Fibroblast of villous mesenchyme (primary cell): ENCODE measurements at places on chromosomes 4 and X. TPM values are rescaled to one million over a fixed set of nuclear protein-coding genes. Genes with fewer than 3 reads are reported as not detected.
A peak's percentile ranks its signal among the peaks of the same experiment; 100 is the strongest.

DNA sequence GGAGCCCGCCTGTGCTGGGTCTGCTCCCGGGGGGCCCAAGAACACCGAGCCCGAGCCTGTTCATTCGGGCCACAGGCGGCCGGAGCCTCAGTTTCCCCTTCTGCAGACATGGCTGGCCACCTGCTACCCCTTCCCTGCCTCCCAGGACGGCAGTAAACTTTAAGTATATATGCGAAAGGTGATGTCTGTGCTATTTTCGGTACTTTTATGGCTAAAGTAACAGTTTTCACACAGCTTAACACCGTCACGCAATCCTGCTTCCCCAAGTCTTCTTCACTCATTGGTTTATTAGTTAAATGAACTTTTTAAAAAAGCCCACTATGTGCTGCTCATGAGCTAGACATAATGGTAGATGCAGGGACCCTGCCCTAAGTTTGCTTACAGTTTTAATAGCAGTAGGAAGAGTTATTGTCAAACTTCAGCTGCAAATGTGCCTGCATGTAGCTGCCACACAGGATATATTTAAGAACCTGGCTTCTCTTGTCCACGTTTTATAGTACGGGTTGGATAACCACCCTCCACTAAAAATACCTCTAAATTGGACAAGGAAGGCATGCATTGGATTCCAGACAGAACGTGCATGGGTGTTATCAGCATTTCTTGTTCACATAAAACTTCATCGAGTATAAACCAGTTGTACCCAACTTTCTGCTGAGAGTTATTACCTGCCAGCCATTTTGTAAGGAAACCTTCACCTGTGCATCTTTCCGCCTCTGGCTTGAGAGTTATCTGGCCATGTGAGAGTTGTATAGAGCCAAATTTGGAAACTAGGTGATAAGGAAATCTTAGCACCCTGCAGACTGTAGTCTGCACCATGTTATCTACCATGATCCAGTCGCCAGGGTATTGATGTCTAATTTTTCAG, 741 bp downstream of the ANAPC4 start:
- DNase-seq: no peak

DNA sequence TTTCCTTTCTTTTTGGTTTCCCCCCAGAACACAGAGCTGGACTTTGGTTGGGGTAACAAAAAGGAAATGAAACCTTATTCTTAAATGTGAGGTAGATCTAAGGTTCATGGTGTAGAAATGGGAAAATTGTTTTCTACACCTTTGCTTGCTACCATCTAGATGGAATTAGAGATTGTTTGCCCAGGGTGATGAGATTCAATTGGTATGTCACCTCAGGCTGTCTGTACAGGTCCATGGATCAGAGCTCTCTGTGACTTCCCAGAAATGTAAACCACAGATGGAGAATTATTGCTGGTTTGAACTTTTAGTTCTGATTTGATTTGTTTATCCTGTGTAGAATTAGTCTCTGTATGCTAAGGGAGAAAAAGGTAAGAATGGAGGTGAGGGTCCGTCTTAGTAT, 146.7 kb downstream of the PCDH7 start:
- DNase-seq: no peak

DNA sequence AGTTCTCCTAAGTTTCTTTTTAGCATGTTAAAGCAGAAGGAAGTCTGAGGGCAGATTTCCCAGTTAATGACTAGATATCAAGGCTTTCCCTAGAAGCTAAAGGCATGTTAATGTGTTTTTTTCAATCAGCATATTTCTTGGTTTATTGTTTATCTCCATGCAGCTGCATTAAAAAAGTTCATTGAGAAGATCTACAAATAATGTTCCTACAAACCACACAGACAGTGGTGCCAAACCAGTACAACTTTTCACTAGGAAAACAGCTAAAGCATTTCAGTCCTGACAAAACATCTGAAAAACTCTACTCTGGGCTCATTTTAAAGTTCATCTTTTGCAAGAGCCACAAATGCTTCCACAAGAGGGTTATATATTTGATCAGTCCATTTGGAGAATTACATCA, 320.0 kb downstream of the ADGRL3 start:
- peak; percentile 2 for DNase-seq

DNA sequence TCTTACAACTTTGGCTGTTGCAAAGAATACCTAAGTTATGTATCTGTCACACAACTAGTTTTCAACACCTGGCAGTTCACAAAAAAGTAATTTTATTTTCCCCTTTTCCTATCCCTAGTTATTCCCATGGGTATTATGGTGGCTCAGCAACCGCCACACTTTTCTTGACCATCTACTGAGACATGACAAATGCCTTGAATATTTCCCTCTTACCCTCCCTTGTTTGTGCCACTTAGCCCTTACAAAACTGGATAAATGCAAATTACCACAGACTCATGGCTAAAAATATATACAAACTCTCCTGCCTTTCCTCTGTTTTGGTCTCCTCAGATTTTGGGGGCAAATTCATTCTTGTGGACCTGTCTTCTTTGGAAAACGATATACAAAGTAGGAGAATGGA, 72.1 kb downstream of the AMOT start:
- DNase-seq: no peak

GRCh38 chrX:130728208-130728607, 174.8 kb downstream of the ENOX2 start:
- no peak for DNase-seq

- DNase-seq: no peak
Observed at GRCh38 chr4:58871509-58871908, 1761.3 kb upstream of the IGFBP7 start.

Gene NAP1L2
- under 0.01 TPM in 2 replicates for total RNA-seq

- DNase-seq: no peak
Observed at GRCh38 chr4:27040356-27040755, 179.7 kb downstream of the STIM2 start.

Gene MAD2L1
- total RNA-seq: 13.5 and 31.1 TPM in 2 replicates

Gene PAGE2
- total RNA-seq: not detected in 2 replicates

- DNase-seq: no peak
Observed at GRCh38 chr4:33536898-33537297, 2707.4 kb downstream of the ARAP2 start.

DNA sequence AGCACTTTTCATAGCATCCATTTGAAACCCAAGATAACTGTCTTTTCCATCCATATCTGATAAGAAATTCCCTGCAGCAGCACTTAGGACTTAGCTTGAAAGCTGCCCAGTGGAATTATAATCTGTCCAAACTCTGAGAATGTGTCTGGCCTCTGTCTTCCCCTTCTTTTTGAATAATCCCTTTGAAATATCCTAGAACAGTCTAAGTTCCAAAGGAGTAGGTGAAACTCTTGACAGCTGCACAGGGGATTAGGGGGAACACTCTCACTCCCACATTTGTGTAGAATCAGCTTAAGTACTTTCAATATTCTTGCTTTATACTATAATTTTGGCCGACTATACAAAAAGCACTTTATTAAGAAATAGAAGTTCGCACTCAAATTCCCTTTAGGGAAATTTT, 157.7 kb downstream of the PAPSS1 start:
- no peak for DNase-seq

DNA sequence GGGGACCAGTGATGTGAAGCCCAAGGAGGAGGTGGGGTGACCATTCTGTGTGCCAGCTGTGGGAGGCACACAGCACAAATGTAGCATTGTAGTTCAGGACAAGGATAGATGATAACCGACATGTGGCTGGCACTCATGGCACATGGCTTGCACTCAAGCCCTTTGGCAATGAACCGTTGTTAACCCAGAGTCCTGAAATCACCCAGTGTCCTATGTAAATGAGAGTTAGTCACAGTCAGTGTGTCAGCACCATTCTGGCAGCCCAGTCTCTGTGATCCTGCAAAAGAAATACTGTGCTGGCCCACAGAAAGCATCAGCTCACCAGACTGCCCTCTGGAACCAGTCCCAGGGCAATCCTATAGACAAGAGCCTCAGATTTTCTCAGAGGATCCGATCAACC, 339.3 kb downstream of the MID1IP1 start:
- DNase-seq: no peak

DNA sequence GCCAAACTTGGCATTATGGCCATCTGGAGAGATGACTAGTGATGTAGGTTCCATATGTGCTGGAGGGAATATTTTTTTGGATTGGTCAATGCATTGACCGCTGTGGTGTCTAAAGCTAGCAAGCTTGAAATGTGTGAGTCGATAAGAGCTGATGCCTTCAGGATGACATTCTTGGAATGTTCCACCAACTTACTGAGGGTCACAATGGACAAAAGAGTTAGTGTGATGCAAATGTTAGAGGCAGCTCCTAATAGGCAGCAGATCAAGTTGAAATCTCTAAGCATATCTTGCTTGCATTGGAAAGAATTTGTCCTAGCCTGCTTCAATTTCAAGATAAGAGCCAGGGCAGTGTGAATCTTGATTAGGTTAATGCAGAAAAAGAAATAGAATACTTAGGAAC, 210.4 kb upstream of the AFF2 start:
- no peak for DNase-seq

GRCh38 chrX:40474205-40474626, 106.6 kb upstream of the ATP6AP2 start:
- no peak for DNase-seq

GRCh38 chr4:151013491-151013890, 1.6 kb downstream of the LRBA start:
- no peak for DNase-seq

DNA sequence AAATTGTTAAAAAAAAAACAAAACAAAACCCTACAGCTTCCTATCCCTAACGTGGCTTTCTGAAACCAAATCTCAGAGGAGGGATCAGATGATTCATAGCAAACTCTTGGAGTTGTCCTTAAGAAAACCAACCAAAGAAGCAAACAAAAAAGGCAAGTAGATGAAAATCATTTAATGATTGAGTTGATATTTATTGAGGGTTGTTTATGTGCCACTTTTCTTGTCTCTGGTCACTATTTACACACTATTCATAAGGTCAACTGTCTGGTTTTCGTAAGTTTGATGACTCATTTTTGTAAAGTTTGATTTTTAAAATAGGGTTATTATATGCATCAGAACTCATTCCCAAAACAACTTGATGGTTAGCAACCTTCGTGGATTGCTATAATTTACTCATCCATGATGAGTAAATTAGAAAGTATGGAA, 133.4 kb downstream of the UNC5C start:
- peak; percentile 64 for DNase-seq

Gene LARP7
- total RNA-seq: 20.0 and 28.5 TPM in 2 replicates

GRCh38 chr4:5465529-5465928, 242.8 kb downstream of the EVC2 start:
- no peak for DNase-seq

DNA sequence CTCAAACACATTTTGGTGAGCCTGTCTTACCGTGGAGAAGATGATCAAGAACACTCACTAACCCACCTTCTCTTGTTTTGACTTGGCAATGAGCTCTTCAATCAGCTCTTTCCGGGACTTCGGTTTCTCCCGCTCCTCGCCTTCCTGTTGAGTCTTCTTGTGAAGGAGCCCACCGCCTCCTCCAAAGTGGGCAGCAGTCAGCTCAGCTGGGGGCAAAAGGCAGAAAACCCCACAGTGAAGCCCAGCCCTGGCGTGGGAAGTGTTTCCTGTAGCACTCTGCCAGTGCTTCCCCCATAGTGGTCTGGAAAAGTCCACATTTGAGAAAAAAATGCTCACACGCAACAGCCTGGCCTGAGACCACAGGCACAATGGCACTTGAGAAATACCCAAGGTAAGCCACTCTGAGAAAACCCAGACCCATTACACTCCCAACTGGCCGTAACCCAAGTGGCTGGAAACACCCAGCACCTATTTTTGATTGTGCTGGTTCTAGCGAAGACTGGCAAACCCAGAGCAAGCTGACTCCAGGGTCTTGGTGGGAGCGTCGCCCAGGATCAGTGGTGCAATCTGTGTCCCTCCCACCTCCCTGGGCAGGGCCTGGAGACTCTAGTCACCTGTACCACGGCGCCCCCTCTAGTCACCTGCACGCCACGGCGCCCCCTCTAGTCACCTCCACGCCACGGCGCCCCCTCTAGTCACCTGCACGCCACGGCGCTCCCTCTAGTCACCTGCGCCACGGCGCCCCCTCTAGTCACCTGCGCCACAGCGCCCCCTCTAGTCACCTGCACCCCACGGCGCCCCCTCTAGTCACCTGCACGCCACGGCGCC, 8.6 kb downstream of the NOP14 start:
- DNase-seq: no peak

GRCh38 chrX:155747520-155747919, 133.6 kb upstream of the VAMP7 start:
- DNase-seq: no peak

DNA sequence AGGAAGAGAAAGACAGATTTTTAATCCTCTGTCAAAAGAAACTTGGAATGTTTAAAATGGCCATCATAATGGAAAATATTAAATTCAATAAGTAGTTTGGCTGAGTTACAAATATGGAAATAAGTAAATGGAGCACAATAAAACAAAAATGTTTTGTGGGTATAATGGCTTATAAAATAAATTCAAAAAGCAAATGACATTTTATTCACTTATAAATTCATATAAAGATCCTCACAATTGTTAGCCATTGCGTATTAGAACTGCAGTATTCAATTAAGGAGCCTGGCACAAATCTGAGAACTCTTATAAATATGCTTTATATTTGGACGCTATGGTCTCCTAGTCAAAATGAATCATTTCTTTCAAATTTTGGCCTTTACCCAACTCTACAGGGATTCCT, 339.0 kb upstream of the PABPC4L start:
- no peak for DNase-seq

Gene WWC2
- total RNA-seq: 42.2 and 100 TPM in 2 replicates

Gene AFF2
- total RNA-seq: 0.32 TPM in 1 of 2 replicates, not detected in the other

GRCh38 chrX:37509349-37509748, 62.1 kb upstream of the LANCL3 start:
- DNase-seq: peak; percentile 2

Gene COX7B2
- total RNA-seq: not detected in 2 replicates

DNA sequence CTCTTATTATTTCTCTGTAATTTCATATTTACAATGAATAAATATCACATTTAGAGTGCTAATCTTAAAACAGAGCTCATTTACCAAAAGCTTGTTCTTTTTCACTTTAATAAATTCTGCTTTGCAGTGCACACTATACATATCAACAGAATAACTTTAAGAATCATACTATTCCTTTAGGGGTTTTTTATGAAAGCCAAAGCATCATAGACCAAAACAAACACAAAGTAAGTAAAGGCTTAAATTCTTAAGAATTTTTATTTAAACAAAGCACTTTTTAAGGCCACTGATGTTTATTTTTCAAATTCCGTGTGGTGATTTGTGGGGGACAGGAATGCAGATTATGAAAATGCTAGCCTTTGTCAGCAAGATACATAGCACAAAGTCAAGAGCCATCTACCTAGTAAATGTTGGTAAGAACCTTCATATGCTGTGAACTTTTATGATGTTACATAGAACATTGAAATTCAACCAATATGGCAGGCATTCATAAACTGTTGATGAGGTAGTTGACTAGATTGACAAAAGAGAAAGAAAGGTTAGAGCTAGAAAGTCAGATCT, 17.8 kb downstream of the TIGD2 start:
- DNase-seq: peak; percentile 64

DNA sequence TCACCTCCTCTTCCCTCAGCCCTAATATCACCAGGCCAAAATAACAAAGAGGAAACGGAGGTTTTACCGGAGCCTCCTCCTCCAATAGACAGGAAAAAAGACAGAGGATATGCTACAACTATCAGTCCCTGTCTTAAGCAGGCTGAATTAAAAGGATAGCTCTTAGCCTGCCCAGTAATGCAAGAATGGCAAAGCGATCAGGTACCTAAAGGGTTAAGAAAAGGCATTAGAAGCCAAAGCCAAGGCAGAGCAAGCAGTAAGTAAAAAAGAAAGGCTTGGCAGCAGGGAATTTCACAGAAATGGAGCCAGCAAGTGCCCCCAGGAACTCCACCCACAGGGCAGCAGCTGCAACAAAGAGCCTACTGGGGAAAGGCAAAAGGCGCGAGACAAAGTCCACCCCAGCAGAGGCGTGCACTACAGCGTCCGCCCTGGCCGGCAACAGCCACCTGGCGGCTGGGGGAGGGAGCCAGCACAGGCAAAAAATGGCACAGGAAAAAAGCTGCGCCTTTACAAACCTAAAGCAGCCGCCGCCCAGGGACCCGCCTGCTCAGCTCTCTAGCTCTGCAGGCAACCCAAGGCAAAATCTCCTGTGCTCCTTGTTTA, 220.6 kb upstream of the ZC4H2 start:
- no peak for DNase-seq
